ENCODE measurements at places on chromosomes 3 and 15.

DNA sequence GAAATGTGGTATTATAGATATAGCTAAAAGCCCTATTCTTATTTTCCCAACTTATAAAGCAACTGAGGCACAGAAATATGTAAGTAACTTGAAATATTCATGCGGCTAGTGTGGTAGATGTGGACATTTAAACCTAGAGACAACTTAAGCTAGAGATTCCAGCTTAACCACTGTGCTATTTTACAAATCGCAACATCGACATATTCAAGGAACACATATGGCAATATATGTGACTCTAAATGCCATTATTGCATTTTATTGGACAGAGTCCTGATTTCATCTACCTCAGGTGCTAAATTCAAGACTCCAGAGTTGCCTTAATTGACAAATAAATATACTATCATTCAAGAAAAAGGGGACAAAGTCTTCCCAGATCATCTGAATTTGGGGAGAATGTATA is 442.3 kb downstream of the NLGN1 start:
- DNase-seq = no peak

- DNase-seq = no peak
These were observed 2.0 kb downstream of the IFRD2 start for GRCh38 chr3:50290161-50290641.

- no peak for DNase-seq
These were observed 13.7 kb downstream of the EIF2AK4 start for GRCh38 chr15:39947401-39948197.

DNA sequence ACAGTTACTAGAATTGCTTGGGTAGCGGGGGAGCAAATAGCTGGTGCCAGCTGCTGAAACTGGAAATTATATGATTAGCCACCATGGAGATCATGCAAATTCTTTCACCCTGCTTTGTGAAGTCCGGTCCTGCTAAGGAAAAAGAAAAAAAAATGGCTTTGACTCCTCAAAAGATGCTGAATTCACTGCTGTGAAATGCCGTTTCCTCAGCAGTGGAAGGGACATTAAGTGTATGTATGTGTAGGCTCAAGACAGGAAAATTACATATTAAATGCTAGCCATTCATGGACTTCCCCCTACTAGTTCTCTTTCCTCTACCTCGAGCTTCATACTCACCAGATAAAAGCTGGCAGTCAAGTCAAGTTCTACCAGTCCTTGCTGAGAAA is 81.9 kb upstream of the ZBED2 start:
- DNase-seq = no peak

DNA sequence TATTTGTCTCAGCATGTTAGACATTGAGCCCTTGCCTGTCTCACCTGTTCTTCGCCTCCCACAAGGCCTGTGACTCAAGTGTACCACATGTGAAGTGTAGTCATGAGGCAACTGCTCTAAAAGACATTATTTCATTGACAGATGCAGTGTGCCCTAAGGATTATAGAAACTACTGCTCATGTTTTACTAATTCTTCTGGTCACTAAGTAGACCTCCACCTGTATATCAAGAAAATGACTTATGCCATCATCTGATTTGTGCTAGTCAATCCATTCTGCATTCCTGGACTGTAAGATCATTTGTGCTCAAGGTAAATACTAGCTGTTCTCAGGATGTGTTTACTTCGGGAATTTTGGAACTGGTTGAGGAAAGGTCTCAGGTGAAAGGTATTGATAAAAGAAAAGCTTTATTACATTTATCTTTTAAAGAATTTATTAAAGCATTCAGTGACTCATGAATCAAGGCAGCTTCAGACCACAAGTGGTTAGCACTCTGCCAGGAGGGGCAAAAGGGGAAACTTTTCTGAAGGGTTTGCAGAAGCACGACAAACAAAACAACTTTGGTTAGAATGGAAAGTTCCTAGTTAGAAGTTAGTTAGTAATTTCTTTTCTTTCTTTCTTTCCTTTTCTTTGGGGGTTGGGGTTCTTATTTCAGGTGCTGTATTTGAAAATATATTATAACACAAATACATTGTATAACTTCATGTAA is 465.3 kb upstream of the CBLB start:
- DNase-seq = peak; percentile 26

Measured in AG04450 (cell line).